ENCODE measurements at places on chromosomes 13 and 19. TPM values are rescaled to one million over a fixed set of nuclear protein-coding genes. Genes with fewer than 3 reads are reported as not detected.

Gene GPR18
- 0.04 TPM for total RNA-seq

- DNase-seq = no peak
- H3K27me3 ChIP-seq = no peaks in the 10 kb centered on the region
- peaks cover 12% of the 10 kb centered on the region for H3K4me1 ChIP-seq
- no peak overlapping the region for H3K4me3 ChIP-seq
- H3K36me3 ChIP-seq = peaks cover 13% of the 10 kb centered on the region
- H3K27ac ChIP-seq = no peak overlapping the region
These were observed 67.4 kb downstream of the GGACT start for GRCh38 chr13:100520936-100521850.

Gene ZNF729
- total RNA-seq = 0.04 TPM

DNA sequence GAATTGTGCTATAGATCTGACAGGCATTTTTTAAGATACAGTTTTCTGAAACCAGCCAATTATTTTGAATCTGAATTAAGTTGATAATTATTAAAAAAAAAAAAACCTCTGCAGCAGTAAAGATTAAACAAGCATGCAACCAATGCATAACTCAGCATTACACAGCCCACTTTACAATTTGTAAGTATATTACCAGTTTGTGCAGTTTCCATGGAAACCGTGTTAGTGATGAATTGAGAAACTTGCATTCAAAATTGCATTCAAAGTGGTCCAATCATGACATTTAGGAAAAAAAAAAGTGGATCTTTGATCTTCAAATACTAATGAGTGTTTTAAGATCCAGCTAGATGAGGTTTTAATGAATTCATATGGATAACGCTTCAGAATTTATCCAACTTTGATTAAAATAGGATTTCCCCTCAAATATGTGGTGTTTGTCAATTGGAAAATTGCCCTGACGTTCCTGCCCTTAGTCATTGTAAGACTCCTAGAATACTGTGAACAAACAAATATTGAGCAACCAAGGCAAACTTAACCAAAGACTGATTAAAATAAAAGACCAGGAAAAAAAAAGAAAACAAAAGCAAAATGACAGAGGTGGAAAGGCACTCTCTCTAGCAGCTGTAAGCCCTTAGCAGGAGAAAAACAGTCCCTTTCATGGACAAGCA lies 314.8 kb upstream of the MAB21L1 start:
- DNase-seq = peak; percentile 77
- peaks cover 6% of the 10 kb centered on the region for H3K36me3 ChIP-seq
- no peaks in the 10 kb centered on the region for H3K27me3 ChIP-seq
- H3K4me1 ChIP-seq = peaks cover 18% of the 10 kb centered on the region

DNA sequence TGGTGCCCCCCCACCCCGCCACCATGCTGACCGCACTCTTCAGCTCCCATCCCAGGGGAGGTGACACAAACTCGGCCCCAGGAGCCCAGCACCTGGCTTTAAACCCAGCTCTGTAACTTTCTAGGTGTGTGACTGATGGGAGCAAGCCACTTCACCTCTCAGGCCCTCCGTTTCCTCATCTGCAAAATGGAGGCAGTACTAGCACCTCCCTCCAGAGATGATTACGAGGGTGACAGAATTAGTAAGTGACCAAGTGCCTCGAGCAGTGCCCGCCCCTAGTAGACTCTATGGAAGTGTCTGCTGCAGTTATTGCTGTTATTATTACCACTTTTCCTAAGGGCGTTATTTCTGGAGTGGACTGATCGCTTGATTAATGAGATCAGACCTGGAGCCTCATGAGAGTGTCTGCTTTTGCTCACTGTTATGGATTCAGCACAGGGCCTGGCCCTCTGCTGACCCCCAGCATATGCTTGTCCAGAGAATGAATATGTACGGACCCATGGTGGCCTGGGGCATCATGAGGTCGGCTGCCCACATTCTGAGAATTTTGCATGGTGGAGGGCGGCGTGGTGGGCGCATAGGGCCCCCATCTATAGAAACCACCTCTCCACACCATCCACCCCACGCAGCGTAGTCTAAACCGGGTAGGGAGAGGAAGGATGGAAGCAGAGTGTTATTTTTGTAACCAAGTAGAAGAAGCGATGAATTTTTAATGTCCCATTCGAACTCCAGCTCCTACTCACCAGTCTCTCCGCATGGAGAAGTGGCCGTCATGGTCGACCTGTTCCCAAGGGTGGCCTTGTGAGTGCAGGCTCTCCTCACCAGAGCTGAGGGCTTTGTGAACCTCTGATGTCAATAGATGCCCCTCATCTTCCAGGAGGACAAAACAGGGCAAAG lies 48.2 kb downstream of the CAPN12 start:
- H3K27ac ChIP-seq = peak overlapping the region; percentile 20
- peaks cover 80% of the 10 kb centered on the region for H3K4me1 ChIP-seq
- no peak overlapping the region for H3K4me3 ChIP-seq
- H3K27me3 ChIP-seq = no peaks in the 10 kb centered on the region
- DNase-seq = no peak
- peaks cover 53% of the 10 kb centered on the region for H3K36me3 ChIP-seq

Gene CLEC4G
- 0.13 TPM for total RNA-seq

Gene PLA2G4C
- total RNA-seq = 31.4 TPM

Gene F10
- total RNA-seq = 41.0 TPM

DNA sequence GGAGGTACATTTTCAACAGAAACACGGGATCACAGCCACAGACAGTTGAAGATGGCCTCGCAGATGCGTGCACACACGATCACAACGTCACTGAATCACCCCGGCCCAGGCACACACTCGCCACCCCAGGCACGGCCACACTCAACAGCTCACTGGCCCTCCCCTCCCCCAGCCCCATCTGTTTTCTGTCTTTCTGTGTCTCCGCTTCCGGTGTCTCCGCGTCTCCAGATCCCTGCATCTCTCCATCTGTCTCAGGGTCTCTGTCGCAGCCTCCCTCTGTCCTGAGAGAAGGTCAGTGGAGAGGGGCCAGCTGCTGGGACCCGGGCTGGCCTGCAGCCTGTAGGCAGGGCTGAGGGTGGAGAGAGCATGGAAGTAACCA lies 3.8 kb upstream of the ATP1A3 start:
- no peaks in the 10 kb centered on the region for H3K36me3 ChIP-seq
- DNase-seq = no peak
- H3K4me3 ChIP-seq = no peak overlapping the region
- H3K27me3 ChIP-seq = peaks cover 85% of the 10 kb centered on the region
- peaks cover 14% of the 10 kb centered on the region for H3K4me1 ChIP-seq

Gene GRK1
- 0.22 TPM for total RNA-seq

Gene ZNF547
- 4.7 TPM for total RNA-seq

DNA sequence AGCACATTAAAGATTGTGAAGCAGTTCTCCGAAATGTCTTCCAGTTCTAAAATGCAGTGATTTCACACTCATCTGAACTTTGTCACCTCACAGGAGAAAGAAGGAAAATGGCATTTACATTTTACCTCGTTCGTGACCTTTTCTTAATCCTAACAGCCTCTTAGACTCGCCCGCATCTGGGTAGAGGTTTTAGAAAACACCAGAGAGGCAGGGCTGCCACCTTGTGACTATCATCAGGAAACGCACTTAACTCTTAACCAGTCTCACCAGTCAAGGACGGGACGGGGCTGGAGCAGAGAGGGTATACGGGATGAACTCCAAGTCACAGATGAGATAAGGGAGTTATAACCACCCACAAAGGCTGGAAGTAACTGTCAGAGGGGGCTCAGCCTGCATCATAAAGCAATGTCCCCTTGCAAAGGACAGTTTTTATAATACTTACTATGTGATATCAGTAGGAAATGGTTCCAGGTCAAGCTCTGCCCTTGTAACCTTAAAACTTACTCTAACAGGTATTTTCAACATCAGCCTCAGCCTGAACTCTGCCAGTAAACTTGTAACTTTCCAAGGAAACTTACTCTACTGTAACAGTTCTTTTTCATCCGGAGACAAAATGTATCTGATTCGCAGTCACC lies 8.6 kb upstream of the CEACAM6 start:
- no peaks in the 10 kb centered on the region for H3K36me3 ChIP-seq
- H3K4me3 ChIP-seq = no peak overlapping the region
- peak; percentile 5 for DNase-seq
- H3K4me1 ChIP-seq = no peaks in the 10 kb centered on the region

Gene SIGLEC11
- total RNA-seq = 1.2 TPM

GRCh38 chr13:76024151-76024550 lies 388.0 kb downstream of the LMO7 start:
- no peaks in the 10 kb centered on the region for H3K27me3 ChIP-seq
- no peaks in the 10 kb centered on the region for H3K36me3 ChIP-seq
- no peaks in the 10 kb centered on the region for H3K4me1 ChIP-seq
- no peak for DNase-seq
- no peak overlapping the region for H3K27ac ChIP-seq

Gene CEACAM3
- total RNA-seq = 0.09 TPM

DNA sequence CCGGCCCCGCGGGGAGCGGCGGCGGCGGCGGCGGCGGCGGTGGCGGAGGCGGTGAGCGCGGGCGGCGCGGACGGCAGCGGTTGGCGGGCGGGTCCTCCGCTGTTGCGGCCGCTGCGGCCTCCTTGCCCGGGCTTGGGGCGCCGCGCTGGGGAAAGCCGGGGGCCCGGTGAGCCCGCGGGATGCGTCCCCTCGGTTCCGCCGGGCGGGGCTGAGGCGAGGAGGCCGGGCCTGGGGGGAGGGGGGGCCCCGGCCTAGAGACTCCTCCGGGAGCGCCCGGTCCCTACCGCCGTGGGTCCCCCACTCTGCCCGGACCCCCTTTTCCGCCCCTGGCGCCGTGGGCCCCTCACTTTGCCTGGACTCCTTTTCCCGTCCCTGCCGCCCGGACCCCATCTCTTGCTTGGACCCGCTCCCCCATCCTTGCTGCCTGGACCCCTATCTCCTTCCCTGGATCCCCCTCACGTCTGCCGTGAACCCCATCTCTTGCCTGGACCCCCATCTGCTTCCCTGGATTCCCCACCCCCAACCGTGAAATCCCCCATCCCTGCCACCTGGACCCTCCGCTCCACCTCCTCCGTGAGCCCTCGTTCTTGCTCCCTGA lies 28.6 kb upstream of the NDUFS7 start:
- no peaks in the 10 kb centered on the region for H3K27me3 ChIP-seq
- peak overlapping the region; percentile 90 for H3K27ac ChIP-seq
- DNase-seq = no peak
- peaks cover 26% of the 10 kb centered on the region for H3K36me3 ChIP-seq
- H3K4me1 ChIP-seq = peaks cover 24% of the 10 kb centered on the region
- peak overlapping the region; percentile 91 for H3K4me3 ChIP-seq

GRCh38 chr19:1287354-1288225 lies 1.9 kb downstream of the EFNA2 start:
- peaks cover 31% of the 10 kb centered on the region for H3K4me1 ChIP-seq
- no peaks in the 10 kb centered on the region for H3K36me3 ChIP-seq
- peaks cover 65% of the 10 kb centered on the region for H3K27me3 ChIP-seq
- peak; percentile 15 for DNase-seq

Gene SPACA4
- not detected for total RNA-seq

Gene OR4F17
- total RNA-seq = not detected

DNA sequence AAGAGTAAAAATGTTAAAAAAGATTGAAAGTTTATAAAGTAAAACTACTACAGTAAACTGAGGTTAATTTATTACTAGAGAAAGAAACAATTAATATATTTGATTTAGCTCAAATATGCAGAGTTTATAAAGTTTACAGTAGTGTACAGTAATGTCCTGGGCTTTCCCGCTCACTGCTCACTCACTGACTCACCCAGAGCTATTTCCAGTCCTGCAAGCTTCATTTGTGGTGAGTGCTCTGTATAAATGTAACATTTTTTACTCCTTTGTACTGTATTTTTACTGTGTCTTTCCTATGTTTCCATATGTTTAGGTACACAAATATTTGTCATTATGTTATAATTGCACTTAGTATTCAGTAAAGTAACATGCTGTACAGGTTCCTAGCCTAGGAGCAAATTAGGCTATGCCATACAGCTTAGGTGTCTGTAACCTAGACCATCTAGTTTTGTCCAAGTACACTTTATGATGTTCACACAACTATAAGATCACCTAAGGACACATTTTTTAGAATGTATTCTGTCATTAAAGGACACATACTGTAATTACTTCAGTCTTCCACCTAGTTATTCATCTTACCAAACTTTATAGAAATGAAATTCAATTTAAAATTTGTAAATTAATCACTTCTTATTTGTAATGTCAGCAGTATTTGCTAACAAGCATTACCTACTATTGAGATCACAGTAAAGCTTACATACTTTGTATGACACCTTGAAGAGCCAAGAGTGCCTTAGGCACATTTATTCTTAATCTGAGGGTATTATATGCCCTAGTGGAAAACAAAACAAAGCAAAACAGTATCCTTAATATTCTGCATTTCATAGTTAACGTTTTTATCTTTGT lies 683.4 kb downstream of the PCDH9 start:
- no peak overlapping the region for H3K27ac ChIP-seq
- H3K27me3 ChIP-seq = no peaks in the 10 kb centered on the region
- H3K4me3 ChIP-seq = no peak overlapping the region

DNA sequence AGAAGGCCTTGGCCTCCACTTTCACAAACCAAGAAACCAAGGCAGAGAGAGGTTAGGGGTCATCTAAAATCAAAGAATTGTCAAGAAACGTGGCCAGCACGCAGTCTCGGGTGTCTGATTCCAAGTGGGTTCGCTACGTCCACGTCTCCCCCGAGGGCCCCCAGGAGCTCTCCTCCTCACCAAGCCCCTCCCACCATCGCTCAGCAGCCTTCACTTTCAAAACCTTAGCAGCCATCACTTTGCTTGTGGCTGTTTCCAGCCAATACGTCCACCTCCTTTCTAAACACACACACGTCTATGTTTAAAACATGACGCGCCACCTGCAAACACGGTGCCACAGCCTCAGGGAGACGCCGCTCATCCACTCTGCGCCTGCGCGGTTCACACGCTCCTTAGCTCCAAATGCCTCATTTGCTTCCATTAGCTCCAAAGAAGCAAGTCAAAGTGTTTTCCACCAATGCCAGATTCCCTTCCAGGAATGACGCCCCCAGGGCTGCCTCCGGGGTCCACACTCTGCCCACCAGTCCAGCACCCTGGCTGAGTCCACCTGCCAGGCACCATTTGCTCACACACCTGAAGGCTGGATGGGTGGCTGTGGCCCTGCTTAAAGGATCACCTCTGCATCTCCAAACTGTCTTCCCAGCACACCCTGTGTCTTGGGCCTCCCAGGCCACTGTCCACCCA lies 5.5 kb downstream of the RASA3 start:
- peaks cover 12% of the 10 kb centered on the region for H3K36me3 ChIP-seq
- peaks cover 77% of the 10 kb centered on the region for H3K4me1 ChIP-seq
- no peaks in the 10 kb centered on the region for H3K27me3 ChIP-seq
- DNase-seq = no peak
- H3K4me3 ChIP-seq = no peak overlapping the region

DNA sequence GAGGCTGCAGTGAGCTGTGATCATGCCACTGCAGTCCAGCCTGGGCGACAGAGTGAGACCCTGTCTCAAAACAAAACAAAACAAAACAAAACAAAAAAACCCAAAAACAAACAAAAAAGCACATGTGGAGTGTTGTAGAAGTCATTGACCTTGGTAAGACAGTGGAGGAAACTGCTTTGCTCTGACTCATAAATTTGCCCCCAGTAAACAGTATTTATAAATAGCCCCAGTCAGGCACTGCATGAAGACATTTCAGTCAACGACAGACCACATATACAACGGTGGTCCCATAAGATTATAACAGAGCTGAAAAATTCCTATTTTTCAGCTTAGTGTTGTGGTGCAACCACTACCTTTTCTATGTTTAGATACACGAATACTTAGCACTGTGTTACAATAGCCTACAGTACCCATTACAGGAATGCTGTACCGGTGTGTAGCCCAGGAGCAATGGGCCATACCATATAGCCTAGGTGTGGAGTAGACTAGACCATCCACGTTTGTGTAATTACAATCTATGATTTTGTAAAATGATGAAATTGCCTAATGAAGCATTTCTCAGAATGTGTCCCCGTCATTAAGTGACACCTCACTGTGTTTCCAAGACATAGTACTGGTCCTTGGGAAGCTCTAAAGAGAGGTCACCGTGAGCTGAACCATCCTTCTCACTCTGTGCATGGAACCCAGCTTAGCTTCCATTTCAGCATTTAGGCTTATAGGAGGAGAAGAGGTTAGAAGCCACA lies 1.1 kb downstream of the ARL11 start:
- H3K4me1 ChIP-seq = no peaks in the 10 kb centered on the region
- no peaks in the 10 kb centered on the region for H3K27me3 ChIP-seq
- H3K4me3 ChIP-seq = no peak overlapping the region
- no peaks in the 10 kb centered on the region for H3K36me3 ChIP-seq

Gene PSG1
- 0.80 TPM for total RNA-seq
